Cerebellum (tissue), 4 donors: ENCODE measurements at places on chromosomes 5 and 9.

- peak; percentile 68 for DNase-seq
Measured at GRCh38 chr5:158695595-158696330, 404.0 kb downstream of the EBF1 start.

GRCh38 chr9:128987805-128988204 is 40.3 kb downstream of the NUP188 start:
- DNase-seq = no peak

DNA sequence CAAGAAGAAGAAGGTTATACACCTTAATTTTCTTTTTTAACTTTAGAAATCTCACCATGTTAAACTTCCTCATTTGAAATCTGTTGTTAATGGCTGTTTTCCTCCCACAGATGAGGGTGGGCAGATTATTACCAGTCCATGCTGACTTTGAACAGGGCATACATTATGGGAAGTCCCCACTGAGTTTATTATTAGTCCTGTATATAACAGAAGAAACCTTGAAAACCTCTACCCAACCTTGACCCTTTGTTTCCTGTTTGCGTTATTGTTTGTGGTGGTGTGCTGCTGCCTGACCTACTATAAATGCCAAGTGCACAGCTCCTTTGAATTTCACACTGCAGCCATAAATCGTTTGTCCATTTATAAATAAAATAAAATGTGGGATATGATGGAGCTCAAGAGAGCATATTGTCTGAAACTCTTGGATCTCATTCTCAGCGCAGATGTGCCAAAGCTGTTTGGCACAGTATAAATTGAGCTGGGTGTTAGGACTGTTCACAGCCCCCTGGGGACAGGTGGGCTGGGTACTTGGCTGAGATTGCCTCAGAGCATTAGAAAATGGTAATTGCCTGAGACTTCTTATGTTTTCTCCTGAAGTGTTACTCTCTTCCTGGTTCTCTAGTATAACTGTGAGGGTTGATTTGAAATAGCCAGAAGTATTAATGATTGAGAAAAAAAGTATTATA is 139.6 kb downstream of the SPATA31D1 start:
- no peak for DNase-seq

- DNase-seq = no peak
Measured at GRCh38 chr9:120616966-120617935, 37.3 kb upstream of the CDK5RAP2 start.

GRCh38 chr5:537098-537497 is 12.8 kb upstream of the SLC9A3 start:
- no peak for DNase-seq

- DNase-seq = no peak
Measured at GRCh38 chr5:26003966-26004365, 1034.4 kb downstream of the CDH9 start.

- DNase-seq = peak; percentile 56
Measured at GRCh38 chr5:20522905-20523482, 535.0 kb upstream of the CDH18 start.

DNA sequence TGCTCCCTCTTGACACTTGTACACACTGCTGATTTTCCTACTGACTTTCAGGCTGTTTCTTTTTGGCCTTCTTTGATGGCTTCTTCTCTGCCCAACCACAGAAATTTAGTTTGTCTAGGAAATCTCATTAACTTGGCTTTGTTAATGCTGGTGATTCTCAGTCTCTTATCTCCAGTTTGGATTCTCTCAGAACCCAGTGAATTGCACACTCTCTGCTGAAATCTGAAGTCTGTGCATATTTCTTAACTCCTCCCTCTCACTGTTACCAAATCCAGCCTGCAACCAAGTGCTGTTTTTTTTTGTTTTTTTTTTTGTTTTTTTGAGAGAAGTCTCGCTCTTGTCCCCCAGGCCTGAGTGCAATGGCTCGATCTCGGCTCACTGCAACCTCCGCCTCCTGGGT is 117.2 kb downstream of the CDC42SE2 start:
- no peak for DNase-seq

DNA sequence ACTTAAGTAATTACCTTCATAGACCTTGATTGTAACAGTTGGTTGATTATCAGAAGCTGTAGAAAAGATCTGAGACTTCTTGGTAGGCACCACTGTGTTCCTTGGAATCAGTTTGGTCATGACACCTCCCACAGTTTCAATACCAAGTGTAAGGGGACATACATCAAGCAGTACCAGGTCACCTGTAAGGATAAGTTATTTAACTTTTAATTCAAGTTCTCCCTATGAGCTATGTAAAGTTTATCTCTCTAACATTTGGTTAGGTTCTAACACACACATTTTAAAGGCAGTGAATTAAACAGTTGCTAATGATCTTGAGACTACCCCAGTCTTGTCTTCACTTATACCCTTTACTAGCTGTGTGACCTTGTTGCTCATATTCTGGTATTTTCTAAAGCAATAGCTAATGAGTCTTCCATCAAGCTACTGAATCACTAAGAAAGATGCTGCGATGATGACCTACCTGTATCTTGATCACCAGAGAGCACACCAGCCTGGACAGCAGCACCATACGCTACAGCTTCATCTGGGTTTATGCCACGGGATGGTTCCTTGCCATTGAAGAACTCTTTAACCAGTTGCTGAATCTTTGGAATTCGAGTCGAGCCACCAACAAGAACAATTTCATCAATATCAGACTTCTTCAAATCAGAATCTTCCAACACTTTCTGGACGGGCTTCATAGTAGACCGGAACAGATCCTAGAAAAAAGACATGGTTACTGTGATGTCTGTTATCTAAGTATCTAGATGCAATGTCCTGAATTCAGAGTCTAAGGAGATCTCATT is 2.8 kb downstream of the HSPA5 start:
- DNase-seq = no peak
